ENCODE measurements at places on chromosomes 2 and 18.

DNA sequence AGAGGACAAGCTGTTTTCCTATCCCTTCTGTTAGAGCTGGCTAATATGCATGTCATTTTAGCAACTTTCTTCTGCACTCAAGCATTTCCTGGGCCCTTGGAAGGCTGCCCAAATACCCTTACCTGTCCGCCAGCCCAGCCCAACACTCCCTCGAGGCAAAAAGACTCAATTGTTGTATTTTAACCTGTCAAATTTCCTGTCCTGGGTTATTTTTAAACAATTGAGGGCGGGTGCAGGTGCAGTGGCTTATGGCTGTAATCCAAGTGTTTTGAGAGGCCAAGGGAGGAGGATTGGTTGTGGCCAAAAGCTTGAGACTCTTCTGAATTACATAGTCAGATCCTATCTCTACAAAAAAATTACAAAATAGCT, 125.0 kb upstream of the ARHGAP28 start:
- DNase-seq = no peak

- DNase-seq = no peak
Measured at GRCh38 chr2:36294316-36294721, 61.3 kb upstream of the CRIM1 start.

DNA sequence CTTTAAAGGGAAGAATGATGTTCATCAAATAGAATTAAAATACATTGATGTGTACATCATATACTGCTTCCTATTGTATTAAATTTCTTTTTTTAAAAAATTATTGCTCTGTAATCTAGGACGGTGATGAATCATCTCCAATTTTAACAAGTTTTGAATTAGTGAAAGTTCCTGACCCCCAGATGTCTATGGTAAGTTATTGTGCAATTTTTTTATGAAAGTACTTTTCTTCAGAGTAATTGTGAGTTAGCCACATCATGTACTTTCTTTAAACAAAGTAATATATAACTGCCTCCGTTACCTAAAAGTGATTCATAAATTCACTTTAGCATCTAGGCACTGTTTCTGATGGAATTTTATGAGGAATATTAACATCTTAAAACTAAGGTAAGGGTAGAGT, 38.1 kb downstream of the PIK3C3 start:
- no peak for DNase-seq

DNA sequence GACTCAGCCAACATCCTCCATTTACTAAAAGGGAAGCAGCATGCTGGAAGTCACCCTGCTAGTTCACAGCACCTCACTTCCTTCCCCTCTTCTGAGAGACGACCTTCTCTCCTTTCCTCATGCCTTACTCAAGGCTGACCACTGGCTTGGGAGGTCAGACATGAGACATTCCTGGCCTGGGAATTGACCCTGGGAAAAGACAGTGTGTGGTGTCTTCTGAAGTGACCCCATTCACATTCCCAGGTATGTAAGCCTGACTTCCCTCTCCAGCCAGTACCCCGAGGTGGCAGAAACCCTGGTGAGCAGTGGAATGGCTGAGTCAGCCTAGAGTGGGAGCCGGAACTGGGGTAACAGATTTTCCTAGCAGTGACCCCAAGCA, 92.4 kb downstream of the PLB1 start:
- no peak for DNase-seq

GRCh38 chr2:72533765-72534164, 292.1 kb downstream of the EXOC6B start:
- no peak for DNase-seq

GRCh38 chr2:96498021-96498431, 7.1 kb downstream of the NEURL3 start:
- DNase-seq = no peak

DNA sequence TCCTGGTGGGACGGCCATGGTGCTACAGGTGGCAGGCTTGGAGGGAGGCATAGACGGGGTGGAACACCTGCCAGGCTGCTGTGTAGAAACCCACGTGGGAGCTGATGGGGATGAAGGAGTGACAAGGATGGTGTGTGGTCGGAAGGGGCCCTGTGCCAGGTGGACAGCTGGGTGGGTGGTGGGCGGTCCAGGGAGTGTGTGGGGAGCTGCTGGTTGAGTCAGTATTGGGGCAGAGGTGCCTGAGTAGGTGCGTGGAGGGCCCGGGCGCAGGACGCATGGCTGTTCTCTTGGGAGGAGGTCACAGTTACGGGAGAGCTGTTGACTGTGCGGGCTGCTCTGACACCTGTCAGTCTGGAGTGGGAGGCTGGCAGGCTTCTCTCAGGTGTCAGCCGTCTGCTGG, 12.6 kb upstream of the D2HGDH start:
- no peak for DNase-seq

- no peak for DNase-seq
Measured at GRCh38 chr2:150232871-150233270, 254.6 kb downstream of the RND3 start.
